Activated T-helper 1 cell treated with anti-CD3 and anti-CD28 coated beads, Interleukin-12 subunit alpha, Interleukin-12 subunit beta, Interleukin-2, Interleukin-4 antibody, amounts not matched to agents 30 ng/mL and 10 ng/mL and 1 ng/mL, durations not matched to agents 14 hours and 24 hours and 36 hours (primary cell): ENCODE measurements at places on chromosomes 3 and 15. TPM values are rescaled to one million over a fixed set of nuclear protein-coding genes. Genes with fewer than 3 reads are reported as not detected.

TNFAIP8L3 gene
- 0.20 and 0.49 TPM in 2 replicates for total RNA-seq

GRCh38 chr3:149535333-149535685 is 60.8 kb downstream of the TM4SF4 start:
- no peak for DNase-seq
- H3K36me3 ChIP-seq = no peaks in the 10 kb centered on the region
- H3K4me1 ChIP-seq = peaks cover 11% of the 10 kb centered on the region
- peaks cover 8% of the 10 kb centered on the region for H3K27me3 ChIP-seq
- no peak overlapping the region for H3K4me3 ChIP-seq

REC114 gene
- not detected in 2 replicates for total RNA-seq

- H3K27me3 ChIP-seq = no peaks in the 10 kb centered on the region
- peaks cover 60% of the 10 kb centered on the region for H3K36me3 ChIP-seq
- DNase-seq = no peak
- H3K4me1 ChIP-seq = peaks cover 64% of the 10 kb centered on the region
- peak overlapping the region; percentile 41 for H3K4me3 ChIP-seq
- peak overlapping the region; percentile 70 for H3K27ac ChIP-seq
Observed at GRCh38 chr15:94279736-94280135, 48.4 kb downstream of the MCTP2 start.

CTXN2 gene
- total RNA-seq = not detected in 2 replicates

- peak overlapping the region; percentile 82 for H3K27ac ChIP-seq
- peaks cover 65% of the 10 kb centered on the region for H3K4me1 ChIP-seq
- H3K27me3 ChIP-seq = no peaks in the 10 kb centered on the region
- peak overlapping the region; percentile 57 for H3K4me3 ChIP-seq
- peaks cover 43% of the 10 kb centered on the region for H3K36me3 ChIP-seq
Observed at GRCh38 chr15:74794248-74794969, 12.5 kb downstream of the CSK start.

- peaks cover 42% of the 10 kb centered on the region for H3K4me1 ChIP-seq
- no peak overlapping the region for H3K27ac ChIP-seq
- DNase-seq = no peak
Observed at GRCh38 chr3:157075693-157076420, 84.1 kb downstream of the CCNL1 start.

MYH15 gene
- 0.10 and 0.12 TPM in 2 replicates for total RNA-seq

DPP8 gene
- total RNA-seq = 34.8 and 35.6 TPM in 2 replicates

SPESP1 gene
- 1.2 and 2.4 TPM in 2 replicates for total RNA-seq

CACNA2D3 gene
- total RNA-seq = not detected in 2 replicates

DNA sequence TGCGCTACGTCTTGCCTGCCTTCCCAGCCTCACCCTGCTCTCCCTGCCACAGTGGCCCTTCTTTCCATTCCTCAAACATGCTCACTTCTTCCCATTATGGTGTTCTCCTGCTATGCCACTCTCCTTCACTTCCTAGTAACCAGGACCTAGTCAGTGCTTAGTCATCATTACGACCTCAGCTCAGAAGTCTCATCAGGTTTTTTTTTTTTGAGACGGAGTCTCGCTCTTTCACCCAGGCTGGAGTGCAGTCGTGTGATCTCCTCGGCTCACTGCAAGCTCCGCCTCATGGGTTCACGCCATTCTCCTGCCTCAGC is 149.5 kb downstream of the GREM1 start:
- H3K4me3 ChIP-seq = no peak overlapping the region
- no peaks in the 10 kb centered on the region for H3K4me1 ChIP-seq
- no peaks in the 10 kb centered on the region for H3K36me3 ChIP-seq
- peaks cover 5% of the 10 kb centered on the region for H3K27me3 ChIP-seq

MYNN gene
- 14.5 and 16.8 TPM in 2 replicates for total RNA-seq

DNA sequence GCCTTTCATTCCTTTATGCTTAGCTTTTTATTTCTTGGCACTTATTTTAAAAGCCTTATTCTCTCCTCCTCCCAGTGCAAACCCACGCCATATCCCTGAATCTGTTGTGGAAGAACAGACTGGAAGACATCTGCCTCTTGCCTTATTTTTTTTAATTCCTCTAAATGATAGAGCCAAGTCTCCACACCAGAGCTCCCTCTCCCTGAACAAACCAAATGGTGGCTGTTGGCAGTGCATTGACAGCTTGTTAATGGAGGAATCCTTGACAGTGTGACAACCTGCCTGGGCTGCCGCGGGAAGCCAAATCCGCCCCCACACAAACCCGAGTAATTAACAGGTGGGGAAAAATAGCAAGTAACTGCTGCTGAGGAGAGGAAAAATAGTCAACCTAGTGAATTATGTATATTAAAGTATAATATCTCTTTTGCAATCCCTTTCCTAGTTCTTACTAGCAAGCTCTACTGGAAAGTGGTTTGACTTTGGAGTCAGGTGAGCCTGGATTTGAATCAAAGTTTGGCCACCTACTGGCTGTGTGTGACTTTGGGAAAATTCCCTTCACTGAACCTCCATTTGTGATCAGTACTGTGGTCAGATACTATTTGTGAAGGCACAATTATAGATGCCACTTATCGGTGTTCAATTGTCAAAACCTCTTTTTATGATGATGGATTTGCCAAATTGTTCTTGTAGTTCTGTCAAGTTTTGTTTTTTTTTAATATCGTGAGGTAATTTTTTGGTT is 589.6 kb downstream of the PDCD6IP start:
- no peaks in the 10 kb centered on the region for H3K36me3 ChIP-seq
- DNase-seq = no peak
- no peak overlapping the region for H3K4me3 ChIP-seq

DNA sequence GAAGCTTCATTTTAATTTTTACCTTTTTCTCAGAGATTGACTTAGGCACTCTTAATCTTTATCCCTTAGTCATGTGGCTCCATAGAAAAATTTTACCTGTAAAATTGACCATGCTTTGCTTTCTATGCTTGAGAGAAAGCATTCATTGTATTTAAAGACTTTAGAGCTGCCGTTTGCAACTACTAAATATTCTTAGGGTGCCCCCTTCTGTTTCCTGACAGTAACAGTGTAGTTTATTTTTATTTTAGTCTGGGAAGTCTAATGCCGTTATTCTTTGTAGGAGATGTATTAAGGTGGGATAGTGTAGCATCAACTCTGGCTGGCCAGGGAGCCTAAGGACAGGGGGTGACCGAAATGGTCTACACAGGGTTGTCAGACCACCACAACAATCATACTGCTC is 84.5 kb upstream of the SYNPR start:
- no peaks in the 10 kb centered on the region for H3K4me1 ChIP-seq
- no peak overlapping the region for H3K27ac ChIP-seq
- H3K4me3 ChIP-seq = no peak overlapping the region

GRCh38 chr15:74775132-74775562 is 6.7 kb upstream of the CSK start:
- peak overlapping the region; percentile 100 for H3K27ac ChIP-seq
- H3K36me3 ChIP-seq = peaks cover 5% of the 10 kb centered on the region
- H3K4me1 ChIP-seq = peaks cover 86% of the 10 kb centered on the region

- H3K27me3 ChIP-seq = no peaks in the 10 kb centered on the region
- H3K4me3 ChIP-seq = no peak overlapping the region
- H3K36me3 ChIP-seq = no peaks in the 10 kb centered on the region
- H3K4me1 ChIP-seq = peaks cover 38% of the 10 kb centered on the region
Observed at GRCh38 chr3:133479895-133480669, 80.2 kb downstream of the BFSP2 start.

DNA sequence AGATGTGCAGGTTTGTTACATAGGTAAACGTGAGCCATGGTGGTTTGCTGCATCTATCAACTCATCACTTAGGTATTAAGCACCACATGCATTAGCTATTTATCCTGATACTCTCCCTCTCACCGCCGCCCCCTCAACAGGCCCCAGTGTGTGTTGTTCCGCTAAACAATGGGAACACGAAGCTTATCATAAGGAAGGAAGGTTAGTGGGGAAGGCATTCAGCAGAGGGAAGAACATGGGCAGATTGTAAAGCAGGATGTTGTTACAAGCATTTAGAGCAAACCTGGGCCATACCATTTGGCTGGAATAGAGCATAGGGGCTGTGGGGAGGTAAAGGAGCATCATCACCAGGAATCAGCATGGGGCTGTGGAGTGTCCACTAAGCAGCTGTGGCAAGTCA is 111.8 kb downstream of the SSR3 start:
- no peaks in the 10 kb centered on the region for H3K36me3 ChIP-seq
- no peak overlapping the region for H3K4me3 ChIP-seq
- peaks cover 19% of the 10 kb centered on the region for H3K27me3 ChIP-seq
- DNase-seq = no peak
- no peaks in the 10 kb centered on the region for H3K4me1 ChIP-seq

GRCh38 chr3:122409446-122409845 is 6.4 kb downstream of the WDR5B start:
- H3K4me3 ChIP-seq = no peak overlapping the region
- H3K4me1 ChIP-seq = peaks cover 25% of the 10 kb centered on the region
- H3K27ac ChIP-seq = no peak overlapping the region
- H3K27me3 ChIP-seq = no peaks in the 10 kb centered on the region
- no peak for DNase-seq
- peaks cover 43% of the 10 kb centered on the region for H3K36me3 ChIP-seq

GRCh38 chr3:128489674-128489926 is 3.4 kb downstream of the GATA2 start:
- peaks cover 65% of the 10 kb centered on the region for H3K27me3 ChIP-seq
- H3K4me3 ChIP-seq = peak overlapping the region; percentile 77
- H3K27ac ChIP-seq = peak overlapping the region; percentile 65

EPHA3 gene
- not detected in 2 replicates for total RNA-seq

DNA sequence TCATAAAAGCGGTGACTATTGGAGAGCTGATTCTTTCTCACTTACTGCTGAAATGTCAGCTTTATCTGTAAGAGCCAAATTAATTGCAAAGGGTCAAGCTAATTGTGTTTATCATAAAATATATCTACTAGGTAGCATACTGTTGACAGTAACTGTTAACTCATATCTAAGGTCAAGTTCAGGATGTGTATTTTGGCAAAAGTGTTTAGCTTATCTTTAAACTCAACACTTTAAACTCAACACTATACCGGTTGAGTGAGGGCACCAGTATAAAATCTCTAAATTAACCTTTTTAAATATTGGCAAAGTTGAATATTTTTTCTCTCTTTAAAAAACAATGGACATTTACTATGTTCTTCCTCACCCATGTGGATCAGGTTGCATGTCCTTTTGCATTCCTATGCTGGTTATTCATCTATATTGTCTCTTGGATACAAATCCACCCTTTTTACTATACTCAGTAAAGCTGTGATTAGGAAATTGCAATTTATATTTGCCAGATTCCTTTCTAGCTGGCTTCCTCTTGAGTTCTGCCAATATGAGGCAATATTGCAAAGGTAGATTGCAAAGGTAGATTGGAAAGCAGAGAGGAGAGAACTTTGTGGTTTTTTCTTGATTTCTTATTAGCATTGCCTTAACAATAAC is 344.6 kb upstream of the DCBLD2 start:
- no peak overlapping the region for H3K4me3 ChIP-seq
- H3K4me1 ChIP-seq = no peaks in the 10 kb centered on the region
- no peaks in the 10 kb centered on the region for H3K27me3 ChIP-seq
- H3K36me3 ChIP-seq = no peaks in the 10 kb centered on the region
- DNase-seq = no peak

TF gene
- 0.02 TPM in 1 of 2 replicates, not detected in the other for total RNA-seq

EFL1 gene
- total RNA-seq = 25.2 and 25.6 TPM in 2 replicates

PPP1R14D gene
- total RNA-seq = not detected in 2 replicates

GRCh38 chr3:144308396-144308795 is 336.8 kb downstream of the DIPK2A start:
- H3K27me3 ChIP-seq = no peaks in the 10 kb centered on the region
- no peaks in the 10 kb centered on the region for H3K4me1 ChIP-seq
- H3K4me3 ChIP-seq = no peak overlapping the region
- H3K36me3 ChIP-seq = no peaks in the 10 kb centered on the region
- DNase-seq = no peak

GRCh38 chr15:85289677-85290365 is 90.6 kb upstream of the AKAP13 start:
- DNase-seq = no peak
- H3K4me1 ChIP-seq = no peaks in the 10 kb centered on the region

DNA sequence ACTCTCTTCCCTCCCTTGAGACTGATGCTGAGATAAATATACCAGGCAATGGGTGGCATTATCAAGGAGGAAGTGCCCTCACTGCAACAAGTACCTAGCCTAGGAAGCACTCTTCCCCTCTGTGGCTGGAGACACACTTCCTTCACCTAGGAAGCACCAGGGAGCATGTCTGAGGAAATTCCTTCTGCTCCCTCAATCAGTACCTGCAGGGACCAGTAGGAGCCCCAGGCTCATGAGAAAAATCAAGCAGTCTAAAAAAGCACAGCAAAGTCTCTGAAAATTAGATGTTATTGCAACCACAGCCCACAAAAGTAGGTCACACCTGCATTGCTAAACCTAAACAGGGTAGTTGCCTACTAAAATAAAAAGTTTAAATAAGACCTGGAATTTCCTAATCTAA is 78.2 kb upstream of the TRPM1 start:
- H3K4me1 ChIP-seq = peaks cover 11% of the 10 kb centered on the region
- no peak overlapping the region for H3K27ac ChIP-seq
- no peak overlapping the region for H3K4me3 ChIP-seq

KLF15 gene
- 0.08 and 0.22 TPM in 2 replicates for total RNA-seq

- no peak overlapping the region for H3K27ac ChIP-seq
- no peak for DNase-seq
- peaks cover 13% of the 10 kb centered on the region for H3K36me3 ChIP-seq
- no peaks in the 10 kb centered on the region for H3K4me1 ChIP-seq
Observed at GRCh38 chr3:48595526-48596121, 495 bp upstream of the COL7A1 start.

GRCh38 chr15:59237924-59238331 is 31.3 kb downstream of the LDHAL6B start:
- H3K27ac ChIP-seq = no peak overlapping the region
- no peaks in the 10 kb centered on the region for H3K27me3 ChIP-seq
- H3K36me3 ChIP-seq = peaks cover 8% of the 10 kb centered on the region
- DNase-seq = no peak

- H3K27me3 ChIP-seq = peaks cover 4% of the 10 kb centered on the region
- no peaks in the 10 kb centered on the region for H3K36me3 ChIP-seq
- H3K4me3 ChIP-seq = no peak overlapping the region
- no peak overlapping the region for H3K27ac ChIP-seq
Observed at GRCh38 chr15:51634591-51635198, 12.1 kb upstream of the DMXL2 start.
